ENCODE measurements at places on chromosomes 5 and 9. TPM values are rescaled to one million over a fixed set of nuclear protein-coding genes. Genes with fewer than 3 reads are reported as not detected.

The PAPPA gene
- 0.93 TPM for total RNA-seq

DNA sequence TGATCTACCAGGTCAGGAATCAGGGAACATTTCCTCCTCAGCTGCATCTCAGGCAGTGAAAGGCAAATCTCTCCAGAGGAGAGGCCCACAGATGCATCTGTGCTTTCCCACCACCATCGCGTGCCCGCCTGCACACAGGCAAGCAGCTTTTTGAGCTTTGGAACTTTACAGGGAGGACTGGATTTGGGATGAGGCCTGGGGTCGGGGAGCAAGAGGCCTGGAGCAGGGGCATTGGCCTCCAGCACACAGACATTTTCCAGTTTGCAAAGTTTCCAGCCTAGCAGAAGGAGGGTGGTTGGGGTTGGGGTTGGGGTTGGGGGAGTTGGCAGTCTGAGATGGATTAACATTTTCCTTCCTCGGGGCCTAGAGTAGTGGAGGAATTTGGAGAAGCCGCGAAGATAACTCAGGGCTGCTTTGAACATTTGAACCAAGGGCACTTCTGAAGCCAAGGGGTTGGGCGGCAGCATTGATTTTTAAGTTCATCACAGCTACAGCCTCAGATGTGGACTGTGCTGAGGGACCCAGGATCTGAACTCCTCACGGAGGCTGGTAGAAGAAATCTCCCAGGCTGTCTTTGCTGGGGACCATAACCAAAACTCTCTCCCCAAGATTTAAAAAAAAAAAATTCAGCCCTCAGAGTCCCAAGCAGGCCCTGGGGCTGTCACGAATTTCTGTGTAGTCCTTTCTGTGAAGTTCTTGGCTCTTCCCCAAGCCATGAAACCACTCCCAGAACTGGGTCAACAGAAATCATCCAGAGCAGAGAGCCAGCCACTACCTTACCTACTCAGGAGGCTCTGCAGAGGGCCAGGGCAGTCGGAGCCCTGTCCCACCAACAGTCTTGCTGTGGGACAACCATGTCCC is 25.6 kb downstream of the C5orf15 start:
- H3K27me3 ChIP-seq, result no peaks in the 10 kb centered on the region
- H3K4me3 ChIP-seq, result no peak overlapping the region
- no peaks in the 10 kb centered on the region for H3K4me1 ChIP-seq
- no peak overlapping the region for H3K27ac ChIP-seq

- H3K4me3 ChIP-seq, result no peak overlapping the region
- H3K27ac ChIP-seq, result no peak overlapping the region
- no peaks in the 10 kb centered on the region for H3K36me3 ChIP-seq
- DNase-seq, result no peak
- H3K27me3 ChIP-seq, result no peaks in the 10 kb centered on the region
Measured at GRCh38 chr5:170173227-170173626, 59.6 kb upstream of the C5orf58 start.

GRCh38 chr5:154315196-154315595 is 124.7 kb downstream of the GALNT10 start:
- H3K4me1 ChIP-seq, result peaks cover 8% of the 10 kb centered on the region
- peak overlapping the region; percentile 35 for H3K27ac ChIP-seq
- no peaks in the 10 kb centered on the region for H3K27me3 ChIP-seq
- no peaks in the 10 kb centered on the region for H3K36me3 ChIP-seq

DNA sequence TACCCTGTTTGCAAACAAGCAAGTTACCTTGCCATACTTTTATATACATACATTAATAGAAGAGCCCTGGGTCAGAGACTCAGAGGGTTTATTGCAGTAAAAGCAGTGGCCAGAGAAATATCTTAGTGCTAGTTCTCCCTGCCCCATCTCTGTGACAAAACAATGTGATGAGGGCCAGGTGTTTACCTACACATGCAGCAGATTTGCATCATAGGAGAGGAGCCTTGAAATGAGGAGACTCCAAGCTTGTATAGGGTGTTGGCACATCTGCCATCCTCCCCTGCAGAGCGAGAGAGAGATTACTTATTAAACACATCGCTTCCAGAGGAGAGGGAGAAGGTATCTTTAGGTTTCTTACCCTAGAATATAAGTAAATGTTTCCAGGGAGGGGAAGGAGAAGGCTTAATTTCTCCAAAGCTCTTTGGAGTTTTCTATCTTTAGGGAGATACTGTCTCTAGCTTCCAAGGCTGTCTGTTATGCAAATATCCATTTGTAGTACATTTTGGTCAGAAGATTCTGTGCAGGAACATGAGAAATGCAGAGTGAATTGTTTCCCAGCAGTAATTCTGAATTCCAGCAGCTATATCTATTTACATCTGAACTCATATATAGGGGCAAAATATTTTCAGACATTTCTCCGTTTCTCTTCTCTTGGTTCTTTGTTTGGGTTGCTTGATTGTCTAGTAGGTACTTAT is 15.7 kb downstream of the FER start:
- H3K4me3 ChIP-seq, result no peak overlapping the region
- DNase-seq, result no peak
- H3K27me3 ChIP-seq, result no peaks in the 10 kb centered on the region
- no peaks in the 10 kb centered on the region for H3K4me1 ChIP-seq
- H3K36me3 ChIP-seq, result no peaks in the 10 kb centered on the region
